Activated CD8-positive, alpha-beta memory T cell treated with anti-CD3 and anti-CD28 coated beads, Interleukin-2, amount 10 ng/mL, durations not matched to agents 7 days and 5 days (primary cell): ENCODE measurements at places on chromosomes 4 and X. TPM values are rescaled to one million over a fixed set of nuclear protein-coding genes. Genes with fewer than 3 reads are reported as not detected.

DNA sequence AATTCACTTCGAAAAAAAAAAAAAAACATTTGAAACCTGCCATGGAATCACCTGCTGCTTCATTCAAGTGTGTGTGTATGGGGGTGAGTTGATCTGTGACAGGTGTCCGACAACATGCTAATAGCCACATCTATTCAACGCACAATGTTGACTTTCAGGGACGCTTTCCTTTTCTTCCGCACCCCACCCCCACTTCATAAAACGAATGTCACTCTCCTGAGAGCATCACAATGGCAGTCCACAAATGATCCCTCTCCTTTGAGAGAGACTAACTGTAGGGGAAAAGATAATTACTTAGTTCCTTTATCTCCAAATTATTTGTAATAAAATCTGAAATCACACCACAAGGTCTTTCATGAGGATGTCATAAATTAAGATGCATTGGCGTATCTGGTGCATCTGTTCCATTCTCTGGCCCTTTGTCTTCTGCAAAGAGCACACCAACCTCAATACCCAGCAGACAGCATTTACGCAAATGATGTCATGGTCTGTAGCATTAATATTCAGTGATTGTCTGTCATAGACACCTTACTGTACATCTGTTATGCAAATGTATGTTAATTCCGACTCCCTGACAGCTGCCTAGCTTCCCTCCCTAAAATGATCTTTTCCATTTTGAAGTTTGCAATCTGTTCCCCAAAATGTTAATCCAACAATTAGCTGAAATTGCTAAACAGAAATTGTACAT lies 640.0 kb upstream of the BOD1L1 start:
- H3K4me3 ChIP-seq: no peak overlapping the region
- H3K4me1 ChIP-seq: no peaks in the 10 kb centered on the region
- H3K27me3 ChIP-seq: no peaks in the 10 kb centered on the region
- no peak overlapping the region for H3K27ac ChIP-seq
- no peaks in the 10 kb centered on the region for H3K36me3 ChIP-seq
- DNase-seq: no peak

- no peak overlapping the region for H3K27ac ChIP-seq
- peaks cover 13% of the 10 kb centered on the region for H3K4me1 ChIP-seq
- H3K4me3 ChIP-seq: no peak overlapping the region
- no peaks in the 10 kb centered on the region for H3K27me3 ChIP-seq
- no peak for DNase-seq
- peaks cover 10% of the 10 kb centered on the region for H3K36me3 ChIP-seq
Observed at GRCh38 chr4:26826721-26827120, 33.9 kb upstream of the STIM2 start.

GRCh38 chr4:81758574-81759264 lies 287.0 kb upstream of the RASGEF1B start:
- no peaks in the 10 kb centered on the region for H3K36me3 ChIP-seq
- no peaks in the 10 kb centered on the region for H3K27me3 ChIP-seq
- peaks cover 14% of the 10 kb centered on the region for H3K4me1 ChIP-seq
- no peak for DNase-seq

DNA sequence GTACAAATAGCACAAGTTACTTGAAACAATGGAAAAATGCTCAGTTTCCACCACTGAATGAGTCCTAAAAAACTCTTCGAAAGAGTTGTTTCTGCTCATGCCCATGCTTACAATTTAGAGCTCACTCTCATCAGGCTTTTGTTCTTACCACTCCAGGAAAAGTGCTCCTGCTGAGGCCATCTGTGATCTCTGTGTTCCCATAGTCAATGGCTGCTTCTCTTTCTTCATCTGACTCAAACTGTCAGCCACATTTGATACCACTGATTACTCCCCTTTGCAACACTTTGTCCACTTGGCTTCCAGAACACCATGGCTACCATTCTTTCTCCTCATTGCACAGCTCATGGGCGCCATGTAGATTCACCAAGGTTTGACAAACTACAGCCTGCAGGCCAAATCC lies 80.0 kb upstream of the SLC34A2 start:
- no peak for DNase-seq
- no peak overlapping the region for H3K27ac ChIP-seq
- no peaks in the 10 kb centered on the region for H3K27me3 ChIP-seq
- H3K4me1 ChIP-seq: no peaks in the 10 kb centered on the region
- no peak overlapping the region for H3K4me3 ChIP-seq
- H3K36me3 ChIP-seq: no peaks in the 10 kb centered on the region

DNA sequence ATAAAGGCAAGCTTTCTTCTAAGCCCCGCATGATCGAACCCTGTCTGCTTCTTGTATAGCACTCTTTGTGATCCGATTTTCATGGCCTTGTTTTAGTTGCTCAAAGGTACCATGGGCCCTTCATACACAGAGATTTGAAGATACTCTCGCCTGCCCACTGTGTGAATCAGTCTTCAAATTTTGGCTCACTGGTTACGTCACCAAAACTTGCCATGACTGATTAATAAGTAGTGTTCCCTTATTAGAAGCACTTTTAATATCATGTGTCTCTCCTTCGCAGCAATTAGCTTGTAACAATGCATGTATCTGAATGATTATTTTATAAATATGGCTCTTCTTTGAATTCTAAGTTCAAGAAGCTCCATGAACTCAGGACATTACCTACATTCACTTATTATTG lies 880.5 kb downstream of the STPG2 start:
- no peak overlapping the region for H3K27ac ChIP-seq
- H3K36me3 ChIP-seq: no peaks in the 10 kb centered on the region
- H3K4me3 ChIP-seq: no peak overlapping the region
- no peaks in the 10 kb centered on the region for H3K4me1 ChIP-seq
- H3K27me3 ChIP-seq: no peaks in the 10 kb centered on the region

MAGEA4 gene
- total RNA-seq: not detected

DUSP9 gene
- total RNA-seq: not detected
